Stimulated activated CD8-positive, alpha-beta memory T cell treated with anti-CD3 and anti-CD28 coated beads, Interleukin-2, amount 100 ng/mL, for 1 hour (primary cell): ENCODE measurements at places on chromosomes 5 and 9.

DNA sequence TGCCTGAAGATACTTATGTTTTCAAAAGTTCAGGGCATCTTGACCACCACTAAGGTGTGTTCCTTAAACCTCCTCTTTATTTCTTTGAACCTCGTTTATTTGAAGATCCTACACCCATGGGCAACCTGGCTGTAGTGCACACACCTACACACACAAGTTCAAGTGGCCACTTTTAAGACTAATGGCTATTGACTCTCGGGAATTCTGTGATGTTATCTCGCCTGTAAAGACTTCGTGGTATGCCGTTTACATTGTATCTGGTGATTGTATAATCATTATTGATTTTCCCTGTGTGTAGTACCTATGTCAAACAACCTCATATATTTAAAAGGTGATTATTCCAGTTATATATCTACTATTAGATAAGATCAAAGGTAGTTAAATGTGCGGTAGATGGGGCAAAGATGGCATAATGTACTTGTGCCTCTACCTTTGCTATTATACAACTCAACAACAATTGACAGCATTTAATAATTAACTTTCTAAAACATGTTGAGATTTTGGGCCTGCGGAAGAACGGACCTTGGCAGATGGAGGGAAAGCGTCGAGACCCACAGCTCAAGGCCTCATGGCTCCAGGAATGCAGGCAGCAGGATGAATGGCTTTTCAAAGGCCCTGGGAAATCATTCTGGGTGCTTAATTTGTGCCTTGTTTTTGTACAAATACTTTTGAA, 51.4 kb upstream of the IRX2 start:
- no peak for DNase-seq

- no peak for DNase-seq
These were observed 133.0 kb upstream of the TUT7 start for GRCh38 chr9:86486891-86487837.

DNA sequence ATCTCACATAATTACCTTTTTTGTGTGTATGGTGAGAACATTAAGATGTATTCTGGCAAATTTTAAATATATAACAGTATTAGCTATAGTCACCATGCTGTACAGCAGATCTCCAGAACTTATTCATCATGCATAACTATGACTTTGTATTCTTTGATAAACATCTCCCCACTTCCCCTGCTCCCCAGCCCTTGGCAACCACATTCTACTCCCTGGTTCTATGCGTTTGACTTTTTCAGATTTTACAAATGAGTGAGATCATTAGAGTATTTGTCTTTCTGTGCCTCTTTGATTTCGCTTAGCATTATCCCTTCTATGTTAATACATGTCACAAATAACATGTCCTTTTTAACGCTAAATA, 49.4 kb downstream of the SMC2 start:
- DNase-seq: no peak

DNA sequence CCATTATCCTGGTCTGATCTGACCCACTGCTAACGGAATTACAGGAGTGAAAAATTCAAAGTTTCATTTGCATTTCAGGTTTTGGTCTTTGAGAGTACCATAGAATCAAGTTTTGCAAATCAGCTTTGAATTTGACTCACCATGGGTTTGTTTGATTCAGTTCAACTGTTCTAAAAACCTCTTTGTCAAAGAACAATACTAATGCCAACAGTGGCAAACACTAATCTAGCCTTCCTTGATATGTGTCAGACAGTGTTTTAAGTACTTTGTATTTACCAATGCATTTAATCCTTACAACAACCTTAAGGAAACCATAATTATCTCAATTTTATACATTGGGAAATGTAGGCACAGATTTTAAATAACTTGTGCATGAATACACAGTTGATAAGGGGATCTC, 10.1 kb upstream of the FSD1L start:
- DNase-seq: no peak

DNA sequence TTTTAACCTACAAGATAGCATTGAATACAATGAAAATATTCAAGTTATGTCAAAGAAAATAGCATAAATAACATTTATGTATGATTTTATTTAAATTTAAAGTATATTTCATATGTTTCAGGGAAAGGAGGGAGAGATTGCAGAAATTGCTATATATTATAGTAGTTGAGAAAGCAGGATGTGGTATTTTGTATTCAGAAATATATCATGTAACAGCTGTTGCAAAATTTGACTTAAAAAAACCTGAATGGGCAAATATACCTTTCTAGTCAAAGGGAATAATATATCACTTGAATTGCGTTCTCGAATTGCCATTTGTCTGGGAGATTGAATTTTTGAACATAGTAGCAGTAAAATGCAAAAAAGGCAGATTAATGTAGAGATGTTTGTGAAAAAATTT, 80.6 kb downstream of the PAM start:
- no peak for DNase-seq

DNA sequence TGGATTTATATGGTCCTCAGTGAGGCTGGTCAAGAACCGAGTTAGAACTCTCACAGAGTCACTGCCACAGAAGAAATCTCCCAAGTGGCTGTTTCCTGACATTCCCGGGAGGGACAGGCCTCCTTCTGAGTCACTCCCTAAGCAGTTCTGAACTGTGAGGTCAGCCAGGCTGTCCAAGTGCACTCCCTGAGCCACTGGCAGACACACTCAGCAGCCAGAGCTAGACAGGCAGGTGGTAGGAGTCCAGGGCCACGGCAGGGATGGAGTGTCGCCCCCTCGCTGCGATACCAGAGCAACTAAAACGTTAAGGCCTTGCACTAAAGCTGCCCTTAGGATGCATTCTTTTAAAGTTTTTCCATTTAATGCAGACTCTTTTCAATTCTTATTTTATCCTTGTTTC, 3.4 kb downstream of the IL4 start:
- DNase-seq: no peak

DNA sequence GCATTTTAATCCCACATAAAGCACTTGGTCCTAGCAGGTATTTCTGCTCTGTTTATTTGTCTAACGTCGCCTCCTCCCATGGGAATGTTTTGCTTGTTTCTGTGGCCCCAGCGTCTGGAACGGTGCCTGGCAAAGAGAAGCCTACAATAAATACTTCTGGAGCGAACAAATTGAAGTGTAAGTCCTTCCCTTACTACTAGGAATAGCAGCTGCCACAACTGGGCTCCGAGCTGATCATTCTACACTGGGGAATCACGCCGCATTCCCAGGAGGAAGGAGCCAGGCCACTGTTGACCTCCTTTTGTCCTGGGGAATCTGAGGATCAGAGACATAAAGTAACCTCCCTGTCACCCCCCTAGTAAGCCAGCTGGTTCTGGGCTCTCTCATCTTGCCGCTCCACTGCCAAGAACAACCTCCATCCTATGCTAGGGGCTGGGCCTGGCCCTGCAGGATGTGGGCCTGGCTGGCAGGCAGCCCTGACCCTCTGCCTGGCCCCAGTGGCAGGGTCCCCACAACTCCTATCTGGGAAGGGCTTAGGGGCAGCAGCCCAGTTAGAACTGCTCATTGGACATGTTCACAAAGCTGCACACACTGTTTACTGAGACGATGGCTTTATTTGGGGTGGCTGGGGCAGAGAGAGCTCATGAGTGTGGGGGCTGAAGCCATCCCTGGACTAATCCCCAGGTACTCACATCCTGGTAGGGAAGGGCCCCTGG, 82.8 kb downstream of the GTF3C4 start:
- DNase-seq: no peak

- DNase-seq: no peak
These were observed 203.6 kb upstream of the ADRA1B start for GRCh38 chr5:159712672-159713071.

GRCh38 chr5:178416206-178416882, 173.8 kb downstream of the COL23A1 start:
- no peak for DNase-seq

- DNase-seq: no peak
These were observed 526.3 kb downstream of the GABRG2 start for GRCh38 chr5:162593881-162594280.

DNA sequence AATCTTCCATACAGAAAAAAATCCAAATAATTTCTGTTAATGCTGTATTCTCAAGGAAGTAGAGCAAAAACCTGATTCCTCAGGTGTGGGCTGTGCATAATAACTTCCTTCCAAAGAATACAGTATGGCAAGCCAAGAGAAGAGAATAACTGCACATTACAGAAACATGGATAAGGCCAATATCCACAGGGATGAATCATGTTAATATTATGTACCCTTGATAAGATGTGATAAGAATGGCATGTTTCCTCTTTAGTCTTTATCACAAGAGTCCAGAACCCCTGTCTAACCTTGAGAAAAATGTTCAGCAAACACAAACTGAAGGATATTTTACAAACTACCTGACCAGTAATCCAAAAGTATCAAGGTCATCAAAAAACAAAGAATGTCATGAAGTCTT, 795.8 kb downstream of the SEMA5A start:
- DNase-seq: no peak

DNA sequence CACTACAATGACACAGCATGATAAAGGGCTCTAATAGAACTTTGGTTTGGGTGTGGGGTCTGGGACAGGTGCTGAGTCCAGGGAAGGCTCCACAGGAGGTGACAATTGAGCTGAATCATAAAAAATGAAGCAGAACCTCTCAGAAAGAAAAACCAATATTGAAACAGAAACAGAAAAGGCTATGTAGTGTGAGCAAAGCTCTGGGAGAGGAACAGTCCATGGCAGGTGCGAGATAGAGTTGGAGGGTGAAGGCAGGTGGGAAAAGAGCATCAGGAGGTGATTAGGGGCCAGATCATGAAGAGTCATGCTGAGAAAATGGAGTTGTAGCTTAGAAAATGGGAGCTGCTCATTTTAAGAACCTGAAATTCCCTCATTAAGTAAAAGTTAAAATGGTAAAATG, 164.9 kb downstream of the KCTD16 start:
- DNase-seq: no peak

GRCh38 chr5:42948961-42949347, 91.2 kb downstream of the ANXA2R start:
- no peak for DNase-seq
